ENCODE measurements at places on chromosomes 1 and 21.

GRCh38 chr1:56469640-56470371 lies 109.6 kb downstream of the PLPP3 start:
- DNase-seq = no peak

GRCh38 chr1:78035121-78035520 lies 10.6 kb upstream of the GIPC2 start:
- no peak for DNase-seq

DNA sequence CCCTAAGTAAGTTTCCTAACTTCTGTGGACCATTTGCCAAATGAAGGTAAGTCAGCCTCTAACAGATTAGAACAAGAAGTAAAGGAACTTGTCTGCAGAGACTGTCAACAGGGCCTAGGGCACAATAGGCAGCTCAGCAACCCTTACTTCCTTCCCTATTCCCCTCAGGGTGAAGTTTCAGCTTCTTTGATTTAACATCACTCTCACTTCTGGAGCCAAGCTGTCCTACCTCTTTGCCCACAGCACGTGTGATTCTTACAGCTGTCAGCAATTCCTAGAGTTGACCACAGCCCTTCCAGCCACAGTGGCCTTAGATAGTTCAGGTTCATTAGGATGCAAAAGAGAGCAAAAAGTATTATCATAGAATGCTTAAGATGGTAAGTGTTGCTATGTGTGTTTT lies 7.6 kb upstream of the EIF4G3 start:
- no peak for DNase-seq

GRCh38 chr1:178143730-178144690 lies 50.1 kb downstream of the RASAL2 start:
- no peak for DNase-seq

All from tibial nerve (tissue), 4 donors.